ENCODE measurements at places on chromosomes 3 and 15.

DNA sequence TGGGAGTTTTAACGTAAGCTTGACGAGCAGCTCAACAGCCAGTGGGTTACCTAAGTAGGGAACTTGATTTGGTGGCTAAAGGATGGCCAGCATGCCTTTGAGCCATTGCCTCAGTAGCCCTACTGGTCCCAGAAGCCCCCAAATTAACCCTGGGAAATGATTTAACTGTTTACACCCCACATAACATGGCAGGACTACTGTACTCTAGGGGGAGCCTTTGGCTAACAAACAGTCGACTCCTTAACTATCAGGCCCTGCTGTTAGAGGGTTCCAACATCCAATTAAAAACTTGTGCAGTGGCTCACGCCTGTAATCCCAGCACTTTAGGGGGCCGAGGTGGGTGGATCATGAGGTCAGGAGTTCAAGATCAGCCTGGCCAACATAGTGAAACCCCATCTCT lies 9.4 kb upstream of the SMCO1 start:
- no peak for DNase-seq

DNA sequence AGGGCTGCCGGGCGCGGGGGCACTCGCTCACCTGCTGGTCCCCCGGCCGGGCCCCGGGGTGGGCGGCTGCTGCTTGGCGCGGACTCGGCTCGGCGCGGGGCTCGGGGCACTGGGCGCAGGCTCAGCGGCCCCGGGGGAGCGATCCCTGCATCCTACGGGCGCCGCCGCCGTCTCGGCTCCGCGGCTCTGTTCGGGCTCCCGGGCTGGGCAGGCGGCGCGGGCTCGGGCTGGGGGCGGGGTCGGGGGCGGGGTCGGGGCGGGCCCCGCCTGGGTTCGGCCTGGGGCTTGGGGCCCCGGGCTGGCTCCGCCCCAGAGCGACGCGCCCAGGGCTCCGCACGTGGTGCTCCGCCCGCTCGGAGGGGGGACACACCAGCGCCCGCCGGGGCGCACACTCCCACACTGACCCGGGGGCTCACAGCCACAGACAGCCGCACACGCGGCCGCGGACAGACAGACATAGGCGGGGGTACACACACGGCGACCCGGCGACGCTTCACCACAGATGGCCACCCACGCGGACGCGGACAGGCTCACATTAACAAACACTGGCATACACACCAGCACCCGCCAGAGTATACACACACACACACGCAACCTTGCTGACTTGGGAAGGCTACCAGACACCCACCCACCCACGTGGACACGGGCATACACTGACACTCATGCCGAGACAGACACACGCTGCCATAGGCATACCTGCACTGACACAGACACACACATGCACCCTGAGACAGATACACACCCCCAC lies at the start of gene SCN5A:
Gene SCN5A (minus strand): TSS at position 188 of the 748 bp plus-strand sequence. CDS start 16,380 bp downstream, outside the sequence.
- DNase-seq, result peak; percentile 2

- DNase-seq, result no peak
Measured at GRCh38 chr3:120311863-120312794, 27.1 kb upstream of the GPR156 start.

DNA sequence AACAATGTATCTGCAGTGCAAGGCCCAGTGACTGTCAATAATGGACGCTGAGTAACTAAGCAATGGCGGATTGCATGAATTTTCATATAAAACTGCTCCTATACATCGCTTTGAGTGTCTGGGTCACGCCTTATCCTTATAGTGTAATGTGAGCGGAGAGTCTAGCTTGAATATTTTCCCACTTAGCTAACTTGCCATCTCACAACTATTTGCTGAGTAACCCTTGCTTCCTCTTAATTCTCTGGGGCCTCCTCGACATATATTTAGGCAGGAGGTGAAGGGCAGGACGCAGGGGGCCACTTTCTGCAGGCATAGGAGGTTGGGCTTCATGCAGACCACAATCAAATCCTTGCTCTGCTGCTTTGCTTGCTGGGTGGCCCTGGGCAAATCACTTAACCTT lies 24.0 kb downstream of the ST8SIA2 start:
- DNase-seq, result no peak

- no peak for DNase-seq
Measured at GRCh38 chr3:32897981-32898623, 53.3 kb upstream of the CCR4 start.

GRCh38 chr3:46692566-46692990 lies 901 bp downstream of the ALS2CL start:
- DNase-seq, result no peak

- no peak for DNase-seq
Measured at GRCh38 chr3:72568083-72568482, 280.2 kb downstream of the SHQ1 start.

DNA sequence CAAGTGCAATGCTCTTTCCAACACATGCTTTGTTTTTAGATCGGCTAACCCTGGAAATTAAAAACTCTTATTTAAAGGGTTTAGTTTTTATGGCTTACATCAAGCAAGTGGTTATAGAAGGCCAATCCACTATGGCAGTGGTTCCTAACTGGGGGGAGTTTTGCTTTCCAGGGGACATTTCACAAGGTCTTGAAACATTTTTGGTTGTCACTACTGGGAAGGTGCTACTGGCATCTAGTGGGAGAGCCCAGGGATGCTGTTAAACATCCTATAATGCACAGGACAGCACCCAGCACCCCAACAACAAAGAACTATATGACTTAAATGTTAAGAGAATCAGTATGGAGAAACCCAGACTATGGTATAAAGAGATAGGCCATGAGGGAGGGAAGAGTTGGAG lies 439.0 kb downstream of the NTRK3 start:
- no peak for DNase-seq

GRCh38 chr3:120773932-120774331 lies 31.4 kb downstream of the GTF2E1 start:
- no peak for DNase-seq

Measured in inflammatory macrophage treated with lipopolysaccharide for 1 hour (primary cell).